ENCODE measurements at places on chromosomes 3 and 15.
A peak's percentile ranks its signal among the peaks of the same experiment; 100 is the strongest.

GRCh38 chr3:117278424-117279190, 569.0 kb downstream of the TUSC7 start:
- no peak for DNase-seq

GRCh38 chr15:33402600-33402999, 91.8 kb downstream of the RYR3 start:
- DNase-seq = no peak

- DNase-seq = no peak
Measured at GRCh38 chr3:94232921-94233320, 170.1 kb downstream of the NSUN3 start.

DNA sequence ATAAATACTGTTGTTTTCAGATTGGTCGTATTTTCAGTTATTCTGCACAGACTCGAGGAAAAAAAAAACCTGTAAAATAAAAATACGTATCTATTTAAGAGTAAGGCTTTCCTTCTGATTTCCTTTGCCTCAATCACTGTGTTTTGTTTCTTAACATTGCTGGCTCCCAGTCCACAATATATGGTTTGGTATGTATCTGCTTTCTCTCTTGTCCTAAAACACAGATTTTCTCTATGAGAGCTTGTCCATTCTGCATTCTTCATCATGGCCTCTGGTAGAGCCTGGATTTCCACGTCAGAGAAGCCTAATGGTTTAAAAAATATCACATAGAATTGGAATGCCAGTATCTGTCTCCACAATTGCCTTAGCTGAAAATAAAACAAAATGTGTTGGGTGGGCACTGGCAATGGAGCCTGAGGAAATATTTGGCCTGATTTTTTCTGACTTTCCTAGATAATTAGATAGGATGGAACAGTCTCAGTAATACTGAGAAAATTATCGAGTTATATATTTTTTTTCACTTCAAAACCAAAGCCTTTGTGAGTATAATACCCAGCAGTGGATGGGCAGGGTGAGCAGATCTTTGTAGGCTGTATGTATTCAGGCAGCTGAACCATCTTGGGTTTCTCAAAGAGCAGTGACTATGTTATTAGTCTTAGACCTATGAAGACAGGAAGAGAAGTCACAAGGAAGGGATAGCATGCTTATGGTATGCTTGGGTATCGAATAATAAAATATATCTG, 1.9 kb downstream of the CD200 start:
- DNase-seq = no peak

- DNase-seq = no peak
Measured at GRCh38 chr3:141940194-141940776, 63.8 kb downstream of the ATP1B3 start.

DNA sequence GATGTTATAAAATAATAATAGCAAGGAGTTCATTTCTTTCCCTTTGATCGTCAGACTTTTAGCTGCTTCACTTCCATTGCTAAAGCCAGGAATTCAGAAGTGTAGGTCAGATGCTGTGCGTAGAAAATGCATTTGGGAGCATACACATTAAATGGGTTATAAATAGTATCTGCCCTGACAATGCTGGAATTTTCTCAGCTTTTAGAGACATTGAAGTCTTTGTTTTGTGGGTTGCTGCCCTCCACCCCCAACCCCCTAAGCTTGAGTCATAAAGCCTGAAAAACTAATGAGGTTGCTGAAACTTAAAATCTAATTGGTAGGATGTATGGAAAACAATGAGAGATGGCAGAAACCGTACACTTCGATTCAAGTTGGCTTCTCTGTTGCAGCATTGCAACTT, 81.9 kb downstream of the MITF start:
- no peak for DNase-seq

DNA sequence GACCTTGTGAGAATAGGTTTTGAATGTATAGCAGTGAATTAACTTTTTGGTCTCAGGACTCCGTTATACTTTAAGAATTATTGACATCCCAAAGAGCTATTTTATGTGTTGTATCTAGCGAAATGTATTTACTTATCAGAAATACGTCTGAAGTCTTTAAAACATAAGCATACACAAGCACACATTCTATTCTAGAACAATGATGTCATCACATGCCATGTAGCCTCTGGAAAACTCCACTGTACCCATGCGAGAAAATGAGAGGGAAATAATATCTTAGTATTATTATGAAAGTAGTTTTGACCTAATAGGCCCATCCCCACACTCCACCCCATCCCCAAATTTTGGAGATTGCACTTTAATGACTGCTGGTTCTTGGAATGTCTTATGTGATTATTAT, 1.5 kb downstream of the POLR2M start:
- DNase-seq = no peak

DNA sequence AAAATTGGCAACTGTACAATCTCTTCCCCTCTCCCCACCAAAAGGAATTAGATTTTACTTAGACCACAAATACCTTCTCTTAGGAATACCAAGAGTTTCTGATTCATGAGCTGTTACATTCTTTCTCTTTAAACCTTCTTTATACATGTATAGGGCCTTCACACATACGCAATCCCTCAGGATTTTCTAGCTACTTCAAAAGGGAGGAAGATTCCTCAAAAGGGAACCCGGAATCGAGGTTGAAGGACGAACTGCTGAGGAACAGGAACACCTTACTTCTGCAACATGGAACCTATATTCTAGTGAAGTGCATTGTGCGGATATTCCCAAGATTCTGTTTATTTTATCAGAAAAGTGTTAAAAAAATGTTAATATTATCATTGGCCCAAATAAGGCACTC, 52.3 kb downstream of the GABRB3 start:
- no peak for DNase-seq

GRCh38 chr15:92845126-92845508, 55.0 kb upstream of the CHD2 start:
- no peak for DNase-seq

DNA sequence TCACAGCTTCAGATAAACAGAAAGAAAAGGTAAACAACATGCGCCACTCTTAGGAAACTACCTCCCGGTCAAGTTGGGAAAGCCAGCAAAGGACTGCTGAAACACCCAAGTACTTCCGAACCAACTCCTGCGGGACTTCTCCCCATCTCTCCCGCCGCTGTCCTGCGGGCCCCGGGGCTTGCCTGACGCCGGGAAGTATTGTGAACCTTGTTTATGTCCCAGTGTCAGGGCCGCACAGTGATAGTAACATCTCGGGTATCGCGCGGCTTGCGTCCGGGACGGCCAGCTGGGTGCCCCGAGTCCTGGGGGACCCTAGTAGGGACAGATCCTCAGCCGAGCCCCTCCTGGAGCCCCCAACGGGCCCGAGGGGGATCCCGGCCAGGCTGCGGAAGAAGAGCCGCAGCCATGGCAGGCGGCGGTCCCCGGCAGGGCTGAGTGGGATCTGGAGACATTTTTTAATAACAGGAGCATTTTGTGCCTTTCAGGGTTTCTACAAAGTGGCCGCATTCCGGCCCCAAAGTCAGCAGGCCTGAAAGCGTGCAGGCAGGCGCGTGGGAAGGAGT, 756 bp downstream of the CLPX start:
- peak; percentile 44 for DNase-seq

DNA sequence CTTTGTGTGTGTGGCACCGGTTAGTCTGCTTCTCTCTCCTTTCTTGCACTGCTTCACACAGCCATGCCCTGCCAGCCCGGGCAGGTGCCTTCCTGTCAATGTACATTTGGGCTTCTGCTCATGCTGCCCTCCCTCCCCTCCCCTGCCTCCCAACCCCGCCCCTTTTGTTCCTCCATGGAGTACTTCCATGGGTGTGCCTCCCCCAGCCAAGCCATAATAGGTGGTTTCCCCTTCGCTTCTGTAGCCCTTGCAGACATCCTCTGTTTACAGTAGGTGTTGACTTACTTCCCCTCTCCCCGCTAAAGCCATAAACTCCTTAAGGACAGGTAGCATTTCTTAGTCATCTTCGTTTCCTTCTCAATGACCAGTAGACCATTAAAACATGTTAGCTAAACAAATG, 31.8 kb upstream of the CRTC3 start:
- DNase-seq = no peak

DNA sequence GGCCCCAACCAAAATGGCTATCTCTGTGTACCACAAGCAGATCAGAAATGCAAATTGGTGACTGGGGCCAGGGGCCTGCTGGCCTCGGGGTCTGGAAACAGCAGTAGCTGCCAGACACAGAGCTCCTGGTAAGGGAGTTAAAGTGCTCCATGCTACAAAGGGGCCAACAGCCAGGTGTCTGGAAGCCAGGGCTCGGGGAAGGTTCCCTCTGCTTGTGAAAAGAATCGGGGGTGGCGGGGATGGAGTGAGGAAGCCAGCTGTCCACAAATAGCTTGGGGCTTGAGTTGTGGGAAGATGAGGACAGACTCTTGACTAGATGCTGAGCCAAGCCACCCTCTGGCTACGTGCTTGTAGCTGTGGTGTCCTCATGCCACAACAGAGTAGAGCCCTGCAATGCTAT, 39.3 kb downstream of the CHRD start:
- no peak for DNase-seq

GRCh38 chr3:131081224-131081623, 54.5 kb downstream of the NEK11 start:
- DNase-seq = no peak

- peak; percentile 52 for DNase-seq
Measured at GRCh38 chr3:25781758-25782594, 1.3 kb downstream of the NGLY1 start.

GRCh38 chr3:174945951-174946350, 86.8 kb downstream of the NAALADL2 start:
- DNase-seq = no peak

DNA sequence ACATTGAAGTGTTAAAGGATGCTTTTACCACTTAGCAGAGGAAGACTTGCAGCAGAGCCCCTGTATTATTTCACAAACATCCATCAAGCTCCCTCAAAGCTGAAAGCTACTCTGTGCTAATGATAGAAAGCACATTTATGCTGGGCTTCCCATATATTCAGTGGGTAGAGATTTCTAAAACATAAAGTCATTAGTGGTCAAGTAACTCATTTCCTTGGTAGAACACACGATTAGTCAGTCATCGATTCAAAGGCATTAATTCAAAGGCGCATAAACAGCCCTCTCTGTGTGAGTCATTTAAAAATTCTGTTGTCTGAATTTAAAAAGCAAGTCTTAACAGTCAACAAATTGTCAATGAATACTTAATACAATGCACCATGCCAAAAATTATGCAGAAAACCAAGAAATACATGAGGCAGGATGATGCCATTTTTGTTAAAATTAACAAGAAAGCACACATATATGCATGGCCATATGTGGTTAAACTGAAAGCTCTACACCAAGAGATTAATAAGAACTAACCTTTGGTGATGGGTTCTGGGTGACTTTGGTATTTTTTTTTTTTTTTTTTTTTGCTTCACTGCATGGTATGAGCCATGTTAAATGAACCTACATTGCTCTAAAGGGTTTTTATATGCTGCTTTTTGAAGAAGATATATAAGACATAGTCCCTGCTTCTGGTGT, 61.7 kb downstream of the LDHAL6B start:
- no peak for DNase-seq

GRCh38 chr15:58077427-58077826, 11.9 kb upstream of the ALDH1A2 start:
- no peak for DNase-seq

DNA sequence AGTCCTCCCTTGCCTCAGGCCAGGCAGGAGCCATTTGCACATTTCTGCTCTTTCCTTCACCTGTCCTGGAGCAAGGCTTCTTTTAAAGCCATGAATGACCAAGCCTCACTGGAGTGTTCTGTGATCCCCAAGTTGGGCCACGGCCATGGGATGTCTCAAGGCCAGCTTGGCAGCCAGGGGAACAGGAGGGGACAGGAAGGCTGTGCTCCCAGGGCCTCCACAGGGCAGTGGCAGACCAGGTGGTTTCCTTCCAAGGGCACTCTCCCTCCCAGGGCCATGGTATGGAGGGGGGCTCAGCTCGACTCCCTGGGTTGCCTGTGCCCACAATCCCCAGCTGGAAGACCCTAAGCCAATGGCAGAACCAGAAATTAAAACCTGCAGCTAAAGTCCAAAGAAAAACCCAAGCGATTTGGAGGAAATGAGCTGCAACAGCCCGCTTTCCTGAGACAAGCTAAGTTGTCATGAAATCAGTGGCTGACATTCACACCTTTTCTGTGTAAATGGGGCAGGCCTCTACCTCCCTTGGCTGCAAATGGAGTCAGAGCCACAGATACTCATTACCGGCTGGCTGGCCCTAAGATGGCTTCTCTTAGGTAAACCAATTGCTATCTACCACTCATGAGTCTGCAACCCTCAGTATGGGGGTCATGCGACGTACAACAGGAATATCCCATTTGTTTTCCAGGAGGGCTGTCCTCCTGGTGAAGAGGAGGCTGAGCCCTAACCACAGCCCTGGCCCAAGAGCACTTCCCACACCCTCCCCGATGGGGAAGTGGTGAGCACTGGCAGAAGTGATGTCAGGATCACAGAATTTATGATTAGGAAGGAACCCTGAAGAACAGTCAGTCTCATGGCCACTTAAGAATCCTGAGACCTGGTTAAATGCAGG, 83.3 kb downstream of the SNRK start:
- DNase-seq = no peak

DNA sequence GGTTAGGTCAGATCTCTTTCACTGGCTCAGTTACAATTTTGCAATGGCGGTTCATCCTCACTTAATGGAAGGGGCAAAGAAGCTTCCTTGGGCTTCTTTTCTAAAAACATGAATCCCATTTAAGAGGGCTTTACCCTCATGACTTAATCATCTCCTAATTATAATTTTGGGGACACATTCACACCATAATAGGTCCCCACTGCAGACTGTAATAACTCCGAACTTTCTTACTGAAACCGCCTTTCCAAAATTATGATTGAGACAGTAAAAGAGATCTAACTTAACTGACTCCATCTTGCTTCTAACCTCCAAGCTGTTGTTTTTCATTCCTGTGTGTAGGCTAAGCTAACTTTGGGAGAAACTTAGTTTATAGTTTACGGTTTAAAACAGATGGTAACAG, 33.3 kb upstream of the C15orf39 start:
- no peak for DNase-seq

- DNase-seq = peak; percentile 87
Measured at GRCh38 chr3:195914648-195915473, 6.5 kb upstream of the TNK2 start.

- no peak for DNase-seq
Measured at GRCh38 chr15:36479200-36479896, 100.1 kb upstream of the CDIN1 start.

- no peak for DNase-seq
Measured at GRCh38 chr15:90035095-90035839, 34.1 kb downstream of the ZNF710 start.

- DNase-seq = no peak
Measured at GRCh38 chr3:171320750-171321558, 139.3 kb downstream of the TNIK start.

GRCh38 chr3:16528581-16528993, 15.1 kb upstream of the RFTN1 start:
- DNase-seq = no peak

GRCh38 chr15:89112341-89112971, 24.2 kb downstream of the ABHD2 start:
- DNase-seq = no peak

DNA sequence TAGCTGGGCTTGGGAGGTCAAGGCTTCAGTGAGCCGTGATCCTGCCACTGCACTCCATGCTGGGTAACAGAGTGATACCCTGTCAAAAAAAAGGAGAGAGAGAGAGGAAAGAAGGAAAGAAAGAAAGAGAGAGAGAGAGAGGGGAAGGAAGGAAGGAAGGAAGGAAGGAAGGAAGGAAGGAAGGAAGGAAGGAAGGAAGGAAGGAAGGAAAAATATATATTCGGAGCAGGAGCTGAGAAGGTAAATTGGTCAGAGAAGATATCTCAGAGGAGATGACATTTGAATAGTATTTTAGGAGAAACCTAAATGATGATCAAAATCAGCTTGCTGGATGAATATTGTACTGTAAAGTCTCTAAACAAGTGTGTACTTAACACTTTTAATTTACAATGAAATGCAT, 633.1 kb downstream of the ZPLD1 start:
- DNase-seq = no peak

GRCh38 chr3:41768363-41768762, 193.5 kb downstream of the ULK4 start:
- DNase-seq = no peak
